ENCODE measurements at places on chromosomes 4 and X.

DNA sequence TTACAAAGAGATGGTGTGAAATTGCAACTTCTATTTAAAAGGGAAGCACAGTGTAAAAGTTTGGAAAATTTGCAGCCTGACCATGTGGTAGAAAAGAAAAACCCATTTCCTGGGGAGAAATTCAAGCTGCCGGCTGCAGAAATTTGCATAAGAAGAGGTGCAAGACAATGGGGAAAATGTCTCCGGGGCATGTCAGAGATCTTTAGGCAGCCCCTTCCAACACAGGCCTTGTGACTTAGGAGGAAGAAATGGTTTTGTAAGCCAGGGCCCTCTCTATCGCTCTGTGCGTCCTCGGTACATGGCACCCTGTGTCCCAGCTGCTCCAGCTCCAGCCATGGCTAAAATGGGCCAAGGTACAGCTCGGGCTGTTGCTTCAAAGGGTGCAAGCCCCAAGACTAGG, 40.4 kb downstream of the CCDC158 start:
- DNase-seq = no peak

GRCh38 chrX:72045552-72046277, 86.0 kb downstream of the RTL5 start:
- no peak for DNase-seq

GRCh38 chr4:95402299-95402698, 146.5 kb downstream of the UNC5C start:
- no peak for DNase-seq

GRCh38 chrX:120286733-120287512, 24.3 kb downstream of the TMEM255A start:
- DNase-seq = no peak

GRCh38 chr4:171847751-171848150, 34.5 kb downstream of the GALNTL6 start:
- no peak for DNase-seq

DNA sequence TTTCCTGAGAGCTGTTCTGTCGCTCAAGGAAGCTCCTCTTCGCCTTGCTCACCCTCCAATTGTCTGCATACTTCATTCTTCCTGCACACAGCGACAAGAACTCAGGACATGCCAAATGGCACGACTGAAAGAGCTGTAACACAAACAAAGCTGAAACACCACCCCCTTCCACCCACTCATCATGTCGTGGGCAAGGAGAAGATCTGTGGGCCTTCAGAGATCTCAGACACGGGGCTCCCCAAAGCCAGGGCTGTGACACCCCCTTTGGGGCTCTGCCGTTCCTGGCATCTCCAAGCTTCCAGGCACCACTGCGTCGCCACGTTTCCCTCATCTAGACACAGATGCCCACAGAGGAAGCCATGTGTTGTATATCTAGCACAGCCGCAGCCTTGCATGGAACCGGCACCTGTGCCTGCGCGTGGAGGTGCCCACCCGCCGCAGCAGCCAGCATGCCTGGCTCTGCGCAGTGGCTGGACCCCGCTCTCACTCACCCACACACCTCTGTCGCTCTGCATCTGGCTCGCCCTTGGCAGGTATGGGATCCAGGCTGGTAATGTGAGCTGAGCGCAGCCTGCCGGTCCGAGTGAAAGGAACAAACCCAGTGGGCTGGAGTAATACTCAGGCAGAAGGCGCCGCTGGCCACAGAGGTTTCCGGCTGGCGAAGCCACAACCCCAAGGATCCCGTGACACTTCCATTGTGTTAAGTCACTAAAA, 676.4 kb upstream of the INTU start:
- DNase-seq = no peak

GRCh38 chrX:46561824-46562657, 11.5 kb upstream of the CHST7 start:
- DNase-seq = no peak

GRCh38 chr4:72631296-72631695, 62.3 kb upstream of the ADAMTS3 start:
- no peak for DNase-seq

- DNase-seq = no peak
These were observed 32.1 kb upstream of the VEGFD start for GRCh38 chrX:15416133-15416993.

All from NCI-H748 treated with DMSO at 0.1 percent for 48 hours (cell line).